ENCODE measurements at places on chromosomes 12 and 14. TPM values are rescaled to one million over a fixed set of nuclear protein-coding genes. Genes with fewer than 3 reads are reported as not detected.
A peak's percentile ranks its signal among the peaks of the same experiment; 100 is the strongest.

DNA sequence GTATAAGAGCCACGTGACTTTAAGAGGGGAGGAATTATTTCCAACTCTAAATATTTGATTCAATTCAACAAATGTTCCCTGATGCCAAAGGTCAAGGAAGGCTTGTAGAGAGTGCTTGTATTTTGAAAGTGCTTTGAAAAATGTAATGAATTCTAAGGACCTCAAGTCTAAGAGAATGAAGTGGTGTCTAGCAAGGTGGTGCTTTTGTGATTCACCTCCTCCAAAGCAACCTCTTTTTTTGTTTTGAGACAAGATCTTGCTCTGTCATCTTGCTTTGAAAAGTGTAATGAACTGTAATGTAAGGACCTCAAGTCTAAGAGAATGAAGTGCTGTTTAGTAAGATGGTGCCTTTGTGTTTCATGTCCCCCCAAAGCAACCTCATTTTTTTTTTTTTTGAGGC, 13.7 kb downstream of the AK7 start:
- DNase-seq = no peak

DNA sequence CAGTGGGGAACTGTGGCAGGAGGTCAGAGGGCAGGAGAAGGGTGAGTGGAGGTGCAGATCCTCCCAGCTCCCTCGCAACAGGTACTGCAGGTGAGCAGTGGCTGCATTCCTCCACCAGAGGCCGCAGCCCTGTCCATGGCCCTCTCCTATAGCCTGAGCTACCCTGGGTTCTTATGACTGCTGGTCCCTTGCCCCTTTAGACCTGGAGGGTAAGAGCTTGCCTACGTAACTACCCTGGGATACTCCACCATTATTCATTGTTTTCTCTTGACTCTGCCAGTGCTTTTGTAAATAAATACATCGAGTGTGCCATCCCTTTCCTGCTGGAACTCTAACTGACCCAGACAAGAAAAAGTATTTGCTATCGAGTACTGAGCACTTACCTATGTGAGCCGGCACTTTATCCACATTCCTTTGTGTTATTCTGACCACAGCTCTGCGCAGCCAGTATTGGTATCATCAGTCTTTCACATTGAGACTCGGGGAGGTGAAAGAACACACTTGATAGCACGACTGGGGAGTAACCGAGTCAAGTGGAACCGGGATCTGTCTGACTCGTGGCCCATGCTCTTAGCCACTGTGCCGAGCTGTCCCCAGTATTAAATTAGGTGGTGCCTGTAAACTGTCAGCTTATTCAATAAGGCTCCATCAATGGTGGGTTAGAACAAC, 38.5 kb downstream of the LTBP2 start:
- DNase-seq = peak; percentile 62

- DNase-seq = peak; percentile 88
These were observed 3.4 kb upstream of the RNASE7 start for GRCh38 chr14:21038441-21039422.

SERPINA10 gene
- total RNA-seq = not detected

FGD4 gene
- 26.7 TPM for total RNA-seq

Measured in posterior vena cava (tissue), 2 donors.